ENCODE measurements at places on chromosomes 16 and 17.

DNA sequence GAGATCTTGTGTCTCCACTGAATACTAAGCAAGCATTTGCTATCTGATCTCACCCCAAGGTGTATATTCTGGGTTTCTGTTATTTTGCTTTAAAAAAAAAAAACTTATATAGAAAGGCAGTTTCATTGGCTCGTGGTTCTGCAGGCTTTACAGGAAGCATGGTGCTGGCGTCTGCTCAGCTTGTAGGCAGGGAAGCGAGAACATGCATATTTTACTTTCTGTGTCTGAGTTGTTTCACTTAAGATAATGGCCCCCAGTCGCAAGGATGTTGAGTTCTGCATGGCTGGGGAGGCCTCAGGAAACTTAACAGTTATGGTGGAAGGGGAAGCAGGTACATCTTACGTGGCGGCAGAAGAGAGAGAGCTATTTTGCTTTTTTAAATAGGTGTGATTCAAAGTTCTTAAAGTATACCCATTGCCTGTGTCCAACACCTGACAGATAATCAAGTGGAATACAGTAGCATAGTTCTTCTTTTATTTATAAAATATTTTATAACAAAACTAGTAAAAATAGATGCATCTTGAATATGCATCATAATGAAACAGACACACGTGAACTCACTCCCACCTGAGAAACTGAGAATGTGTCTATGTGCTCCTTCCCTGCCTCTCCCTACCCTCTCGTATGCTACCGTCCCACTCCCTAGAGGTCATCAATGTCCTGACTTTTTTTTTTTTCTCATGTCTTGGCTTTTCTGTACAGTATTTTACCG lies 15.4 kb upstream of the ARHGAP17 start:
- no peak for DNase-seq

GRCh38 chr17:67297454-67297960 lies 52.5 kb upstream of the HELZ start:
- DNase-seq: no peak

DNA sequence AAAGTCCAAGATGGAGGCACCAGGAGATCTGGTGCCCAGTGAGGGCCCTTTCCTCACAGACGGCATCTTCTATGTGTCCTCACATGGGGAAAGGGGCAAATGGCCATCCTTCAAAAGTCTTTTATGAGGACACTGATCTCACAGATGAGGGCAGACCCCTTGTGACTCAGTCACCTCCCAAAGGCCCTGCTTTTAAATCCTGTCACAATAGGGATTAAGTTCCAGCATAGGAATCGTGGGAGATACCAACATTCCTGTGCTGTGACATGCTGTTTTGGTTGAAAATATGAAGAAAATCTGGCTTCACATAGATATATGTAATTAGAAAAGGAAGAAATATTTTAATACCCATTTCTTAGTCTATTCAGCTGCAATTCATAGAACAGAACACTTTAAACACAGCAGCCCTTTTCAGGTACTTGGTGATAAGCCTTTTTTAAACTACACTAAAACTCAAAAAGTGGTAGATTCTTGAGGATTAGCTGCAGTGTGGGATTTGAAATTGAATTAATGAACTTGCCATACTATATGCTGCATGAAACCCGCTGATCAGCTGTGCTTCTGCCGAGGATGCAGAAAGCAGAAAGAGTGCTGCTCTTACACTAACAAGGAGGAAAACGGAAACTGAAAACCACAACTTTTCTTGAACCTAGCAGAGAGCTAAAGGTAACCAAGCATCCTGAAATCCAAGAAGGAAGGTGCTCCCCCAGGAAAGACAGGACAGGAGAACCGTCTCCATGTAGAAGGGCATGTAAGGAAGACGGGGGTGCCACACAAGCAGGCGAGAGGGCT lies 32.7 kb downstream of the VPS53 start:
- no peak for DNase-seq

- no peak for DNase-seq
These were observed 157.2 kb upstream of the CACNG3 start for GRCh38 chr16:24098896-24099295.

DNA sequence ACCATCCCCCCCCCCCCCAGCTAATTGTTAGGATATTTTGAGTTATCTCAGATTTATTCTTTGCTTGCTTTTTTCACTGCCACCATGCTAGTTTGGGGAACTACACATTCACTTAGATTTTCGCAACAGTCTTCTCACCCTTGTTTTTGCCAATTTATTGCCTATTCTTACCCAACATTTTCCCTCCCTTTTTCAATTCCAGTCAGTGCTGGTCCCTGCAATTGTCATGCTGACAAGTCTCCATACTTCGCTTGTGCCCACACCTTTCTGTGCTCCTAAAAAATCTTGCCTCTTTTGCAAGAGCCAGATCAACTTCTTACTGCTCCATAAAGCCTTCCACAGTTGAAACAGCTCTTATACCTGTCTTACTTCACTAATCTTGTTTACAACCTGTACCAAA lies 16.3 kb downstream of the TNRC6A start:
- DNase-seq: no peak

GRCh38 chr17:2123375-2124251 lies 68.7 kb downstream of the HIC1 start:
- peak; percentile 73 for DNase-seq

- no peak for DNase-seq
These were observed 134.2 kb downstream of the ABCA8 start for GRCh38 chr17:68820825-68821481.

GRCh38 chr16:18041864-18042834 lies 294.4 kb downstream of the NPIPA8 start:
- DNase-seq: no peak

- DNase-seq: no peak
These were observed 8.4 kb upstream of the SRCIN1 start for GRCh38 chr17:38613981-38614779.

All from Ammon's horn (tissue), 1 donor.